DMS53 (cell line): ENCODE measurements at places on chromosomes 3 and 15.

- no peak for DNase-seq
Observed at GRCh38 chr3:72086743-72087087, 301.8 kb upstream of the PROK2 start.

- DNase-seq, result no peak
Observed at GRCh38 chr3:16546186-16547010, 32.9 kb upstream of the RFTN1 start.

DNA sequence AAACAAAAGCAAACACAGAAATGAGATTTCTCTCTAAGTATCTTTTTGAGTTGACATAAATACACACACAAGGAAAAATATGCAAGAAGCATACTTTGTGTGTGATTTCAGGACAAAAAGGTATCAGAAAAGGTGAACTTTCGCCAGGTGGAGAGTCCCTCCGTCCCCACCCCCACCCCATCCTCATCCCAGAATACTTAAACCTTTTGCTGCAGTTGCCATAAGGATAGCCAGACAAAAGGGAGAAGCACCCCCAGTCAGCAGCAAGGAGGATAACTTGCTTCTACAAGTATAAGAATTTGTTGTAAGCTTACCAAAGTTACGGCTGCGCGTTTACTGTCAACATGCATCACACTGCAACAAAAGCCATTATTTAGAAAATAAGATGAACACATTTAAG lies 10.3 kb downstream of the FOXP1 start:
- no peak for DNase-seq

- DNase-seq, result no peak
Observed at GRCh38 chr3:335240-335639, 138.7 kb downstream of the CHL1 start.

- no peak for DNase-seq
Observed at GRCh38 chr3:124567179-124567578, 163.1 kb upstream of the UMPS start.

DNA sequence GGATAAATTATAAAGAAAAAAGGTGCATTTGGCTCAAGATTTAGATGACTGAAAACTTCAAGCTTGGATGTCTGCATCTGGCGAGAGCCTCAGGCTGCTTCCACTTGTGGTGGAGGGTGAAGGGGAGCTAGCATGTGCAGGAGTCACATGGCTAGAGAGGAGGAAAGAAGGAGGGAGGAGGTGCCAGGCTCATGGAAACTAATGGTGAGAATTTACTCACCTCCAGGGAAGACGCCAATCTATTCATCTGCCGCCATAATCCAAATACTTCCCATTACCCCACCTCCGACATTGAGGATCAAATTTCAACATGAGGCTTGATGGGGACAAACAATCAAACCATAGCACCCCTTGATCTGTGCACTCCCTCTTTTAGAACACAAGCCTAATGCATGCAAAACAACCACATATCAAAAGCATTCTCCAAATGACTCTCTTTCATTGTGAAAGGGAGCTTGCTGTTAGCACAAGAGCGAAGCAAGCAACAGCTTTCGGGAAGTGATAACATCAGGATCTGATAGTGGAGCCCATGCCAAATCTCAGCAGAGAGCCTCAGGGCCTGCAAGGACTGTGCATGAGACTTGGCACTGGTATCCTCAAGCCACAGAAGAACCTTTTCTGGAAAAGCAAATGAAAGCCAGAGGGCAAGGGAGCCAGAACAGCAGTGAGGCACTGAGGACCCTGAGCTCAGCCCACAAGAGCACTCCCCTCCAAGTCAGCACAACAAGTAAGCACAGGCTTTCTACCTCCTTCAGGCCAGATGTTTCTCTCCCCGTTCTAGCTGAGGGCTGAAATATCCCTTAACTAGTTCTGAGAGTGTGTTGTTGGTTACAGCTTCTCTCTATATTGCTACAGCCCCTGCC lies 50.2 kb upstream of the THBS1 start:
- DNase-seq, result no peak

DNA sequence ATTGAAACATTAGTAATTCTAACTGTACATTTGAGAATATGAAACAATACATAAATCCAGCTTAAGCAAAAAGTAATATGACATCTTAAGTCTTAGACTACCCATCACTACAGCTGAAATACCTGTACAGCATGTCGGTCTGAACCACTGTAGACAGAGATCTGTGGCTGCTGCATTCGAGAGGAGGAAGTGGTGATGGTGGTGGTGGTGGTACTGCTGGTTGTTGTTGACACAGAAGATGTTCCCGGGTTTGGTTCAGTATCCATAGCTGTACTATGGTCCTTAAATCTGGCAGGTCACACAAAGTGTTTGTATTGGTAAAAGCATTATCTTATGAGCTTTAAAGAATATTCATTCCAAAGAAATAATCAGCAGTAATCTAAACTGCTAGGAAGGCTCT lies 2.9 kb downstream of the PHC3 start:
- DNase-seq, result no peak

DNA sequence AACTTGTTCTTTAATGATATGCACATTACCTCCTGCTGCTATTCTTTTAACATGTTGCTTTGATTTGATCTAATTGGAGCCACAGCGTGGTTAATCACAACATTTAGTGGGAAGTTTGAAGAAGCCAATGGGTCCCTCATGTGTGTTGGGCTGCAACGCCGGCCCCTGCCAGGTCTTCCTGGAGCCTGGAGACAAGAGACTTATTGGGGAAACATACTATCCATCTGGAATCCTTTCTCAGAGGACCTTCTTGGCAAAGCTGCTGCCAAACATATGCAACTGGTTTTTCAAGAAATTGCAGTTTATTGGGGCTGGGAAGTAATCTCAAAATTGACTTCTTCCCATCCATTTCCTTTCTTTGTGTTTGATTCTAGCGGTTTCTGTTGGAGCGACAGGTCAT lies 396.3 kb upstream of the PROK2 start:
- DNase-seq, result no peak

- DNase-seq, result no peak
Observed at GRCh38 chr3:112802338-112802737, 44.3 kb downstream of the CD200R1L start.
